Dermis microvascular lymphatic vessel endothelial cell (primary cell): ENCODE measurements at places on chromosomes 3 and 15. TPM values are rescaled to one million over a fixed set of nuclear protein-coding genes. Genes with fewer than 3 reads are reported as not detected.

Gene RTP3
- not detected in 2 replicates for total RNA-seq

Gene MKRN3
- under 0.01 TPM in 1 of 2 replicates, not detected in the other for total RNA-seq

Gene GPR149
- not detected in 2 replicates for total RNA-seq

Gene HCN4
- total RNA-seq = not detected in 2 replicates

Gene TNFAIP8L3
- 91.5 and 154 TPM in 2 replicates for total RNA-seq

Gene MCTP2
- 6.8 and 7.0 TPM in 2 replicates for total RNA-seq
